ENCODE measurements at places on chromosomes 12 and 14. TPM values are rescaled to one million over a fixed set of nuclear protein-coding genes. Genes with fewer than 3 reads are reported as not detected.

Gene KERA
- 0.08 TPM for polyA plus RNA-seq

Gene LRP1-AS
- polyA plus RNA-seq: 2.3 TPM

Gene ZNF384
- 66.6 TPM for polyA plus RNA-seq

Gene FAM222A
- polyA plus RNA-seq: 21.9 TPM

Gene DEPDC4
- polyA plus RNA-seq: 3.7 TPM

Gene COA8
- 57.6 TPM for polyA plus RNA-seq

Gene COCH
- 18.9 TPM for polyA plus RNA-seq

Gene CTSG
- not detected for polyA plus RNA-seq

Gene TAS2R42
- polyA plus RNA-seq: not detected

Gene EML5
- polyA plus RNA-seq: 5.2 TPM

Gene MSI1
- 68.6 TPM for polyA plus RNA-seq

Gene NGB
- polyA plus RNA-seq: 15.6 TPM

Gene ZDHHC22
- 47.3 TPM for polyA plus RNA-seq

Gene DPPA3
- polyA plus RNA-seq: not detected

Gene BEGAIN
- 19.4 TPM for polyA plus RNA-seq

Gene MAP1LC3B2
- polyA plus RNA-seq: 18.2 TPM

Gene DBX2
- polyA plus RNA-seq: 15.6 TPM

Gene ENDOU
- polyA plus RNA-seq: 0.32 TPM

Gene GPR65
- 0.65 TPM for polyA plus RNA-seq

Gene ESRRB
- polyA plus RNA-seq: 5.6 TPM

Measured in spinal cord (tissue), 10 donors.